ENCODE measurements at places on chromosomes 6 and 20.

- DNase-seq, result no peak
Observed at GRCh38 chr20:15406072-15406471, 1068.7 kb upstream of the FLRT3 start.

DNA sequence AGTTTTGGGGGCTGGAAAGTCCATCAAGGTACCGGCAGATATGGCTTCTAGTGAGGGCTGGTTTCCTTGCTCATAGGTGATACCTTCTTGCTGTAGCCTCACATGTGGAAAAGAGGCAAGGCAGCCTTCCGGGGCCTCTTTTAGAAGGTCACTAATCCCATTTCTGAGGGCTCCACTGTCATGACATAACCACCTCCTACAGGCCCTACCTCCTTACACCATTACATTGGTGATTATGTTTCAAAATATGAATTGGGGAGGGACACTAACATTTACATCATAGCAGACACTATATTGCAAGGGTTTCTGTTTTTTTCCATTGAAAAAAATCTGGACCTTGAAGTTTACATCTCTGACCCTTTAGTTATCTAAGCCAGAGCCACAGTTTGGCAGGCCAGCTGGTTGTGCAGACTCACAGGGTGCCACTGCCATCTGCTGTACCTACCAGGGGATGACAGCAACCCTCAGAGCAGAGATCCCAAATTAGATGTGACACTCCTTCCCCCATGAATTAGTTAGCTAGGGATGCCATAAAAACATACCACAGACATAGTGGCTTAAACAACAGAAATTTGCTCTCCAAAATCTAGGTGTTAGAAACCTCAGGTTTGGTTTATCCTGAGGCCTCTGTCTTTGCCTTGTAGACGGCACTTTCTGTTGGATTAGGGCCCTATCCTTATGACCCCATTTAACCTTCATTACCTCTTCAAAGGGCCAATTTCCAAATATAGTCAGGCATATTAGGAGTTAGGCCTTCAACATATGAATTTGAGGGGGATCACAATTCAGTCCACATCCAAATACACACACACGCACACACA lies 166.4 kb upstream of the RNF217 start:
- peak; percentile 6 for DNase-seq

GRCh38 chr20:60186412-60186811 lies 228.2 kb downstream of the CDH26 start:
- DNase-seq, result no peak

DNA sequence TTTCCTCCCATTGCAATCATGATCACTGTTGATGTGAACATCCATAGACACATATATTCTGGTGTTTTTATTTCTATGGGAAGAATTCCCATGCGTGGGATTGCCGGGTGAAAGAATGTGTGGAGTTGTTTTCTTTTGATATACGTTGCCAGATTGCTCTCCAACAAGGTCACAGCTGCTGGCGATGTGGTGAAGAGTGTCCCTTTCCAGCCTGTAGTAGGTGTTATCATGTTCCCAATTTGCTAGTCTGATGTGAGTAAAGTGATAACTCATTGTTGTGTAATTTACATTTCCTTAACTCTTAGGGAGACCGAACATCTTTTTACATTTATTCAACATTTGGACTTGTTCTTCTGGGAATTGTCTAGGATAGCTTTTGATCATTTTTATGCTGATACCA lies 14.5 kb upstream of the ELMO2 start:
- no peak for DNase-seq

GRCh38 chr6:151680846-151681432 lies 126.5 kb upstream of the ESR1 start:
- DNase-seq, result no peak

DNA sequence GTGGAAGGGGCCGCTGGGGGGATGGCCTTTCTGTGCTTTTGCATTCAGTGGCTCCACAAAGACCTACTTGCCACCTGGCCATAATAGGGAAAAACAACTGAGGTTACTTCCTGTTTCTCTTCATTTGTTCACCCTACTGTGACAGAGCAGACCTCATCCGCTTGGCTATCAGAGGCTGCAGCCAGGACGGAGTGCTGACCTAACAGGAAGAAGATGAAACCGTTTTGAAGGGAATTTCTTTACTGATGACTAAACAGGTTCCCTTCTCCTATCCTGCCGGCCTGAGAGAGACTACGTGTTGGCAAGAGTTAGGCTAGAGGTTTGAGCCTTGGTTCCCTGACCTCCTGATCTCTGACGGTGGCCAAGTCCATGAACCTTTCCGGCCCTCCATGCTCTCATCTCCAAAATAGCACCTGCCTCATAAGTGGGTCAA lies 21.3 kb downstream of the PRR18 start:
- no peak for DNase-seq

DNA sequence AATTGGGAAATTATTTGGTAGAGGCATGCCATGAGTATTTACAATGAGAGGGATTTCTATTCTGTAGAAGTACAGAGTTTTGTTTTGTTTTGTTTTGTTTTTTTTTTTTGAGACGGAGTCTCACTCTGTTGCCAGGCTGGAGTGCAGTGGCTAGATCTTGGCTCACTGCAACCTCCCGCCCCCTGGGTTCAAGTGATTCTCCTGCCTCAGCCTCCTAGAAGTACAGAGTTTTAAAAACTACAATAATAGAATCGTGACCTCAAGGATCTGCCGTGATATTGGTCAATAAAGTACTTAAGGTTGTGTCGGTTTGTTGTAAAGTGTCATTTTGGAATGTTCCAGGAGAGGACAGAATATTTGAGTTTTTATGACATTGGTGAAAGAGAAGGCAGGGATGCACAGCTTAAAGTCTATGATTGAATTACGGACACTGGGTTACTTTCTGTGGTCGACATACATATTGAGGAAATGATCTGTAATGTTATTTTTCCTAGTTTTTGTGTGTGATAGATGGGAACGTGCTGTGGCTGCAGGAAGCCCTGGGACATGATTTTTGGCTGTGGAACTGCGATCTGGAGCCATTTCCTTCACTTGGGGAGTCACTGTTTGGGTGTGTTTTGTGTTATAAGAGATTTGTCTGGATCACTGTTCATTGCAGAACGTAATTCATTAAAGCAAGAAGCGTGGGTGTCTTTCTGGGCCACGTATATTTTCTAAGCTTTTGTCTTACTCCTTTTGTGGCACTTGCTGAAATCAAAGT lies 59.6 kb downstream of the TIAM2 start:
- no peak for DNase-seq

Data from NCI-H1930 (cell line).